NCI-H69 (cell line): ENCODE measurements at places on chromosomes 4 and X.

DNA sequence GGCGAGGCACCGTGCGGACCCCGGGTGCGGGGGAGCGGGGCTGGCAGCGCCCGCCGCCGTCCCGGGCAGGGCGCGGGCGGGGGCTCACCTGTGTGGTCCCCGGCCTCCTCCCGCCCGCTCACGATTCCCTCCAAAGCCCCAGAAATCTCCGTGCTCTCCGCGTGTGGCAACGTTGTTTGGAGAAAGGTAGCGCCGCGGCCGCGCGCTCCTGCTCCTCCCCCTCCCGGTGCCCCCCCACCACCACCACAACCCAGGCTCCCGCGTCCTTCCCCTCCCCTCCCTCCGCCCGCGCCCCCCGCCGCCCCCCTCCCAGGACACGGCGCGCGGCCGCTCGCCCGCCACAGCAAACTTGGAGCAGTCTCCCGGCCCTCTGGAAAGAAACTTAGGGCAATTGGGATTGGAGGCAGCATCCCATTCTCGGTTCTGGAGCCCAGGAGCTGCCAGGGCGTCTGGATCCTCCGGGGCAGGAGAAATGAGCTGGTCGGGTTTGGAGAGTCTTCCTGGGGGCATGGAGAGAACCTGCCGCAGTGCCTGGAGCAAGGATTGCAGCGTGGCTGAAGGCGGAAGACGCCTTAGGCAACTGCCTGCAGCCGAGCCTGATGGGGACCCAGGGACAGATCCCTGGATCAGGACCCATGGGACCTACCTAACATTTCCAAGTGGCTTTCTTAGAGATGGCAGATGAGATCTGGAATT is 855 bp downstream of the KLF3 start:
- peak; percentile 86 for DNase-seq

- DNase-seq: no peak
Observed at GRCh38 chrX:57417827-57418226, 131.3 kb downstream of the FAAH2 start.

GRCh38 chr4:173091362-173091761 is 77.2 kb upstream of the GALNT7 start:
- peak; percentile 9 for DNase-seq

DNA sequence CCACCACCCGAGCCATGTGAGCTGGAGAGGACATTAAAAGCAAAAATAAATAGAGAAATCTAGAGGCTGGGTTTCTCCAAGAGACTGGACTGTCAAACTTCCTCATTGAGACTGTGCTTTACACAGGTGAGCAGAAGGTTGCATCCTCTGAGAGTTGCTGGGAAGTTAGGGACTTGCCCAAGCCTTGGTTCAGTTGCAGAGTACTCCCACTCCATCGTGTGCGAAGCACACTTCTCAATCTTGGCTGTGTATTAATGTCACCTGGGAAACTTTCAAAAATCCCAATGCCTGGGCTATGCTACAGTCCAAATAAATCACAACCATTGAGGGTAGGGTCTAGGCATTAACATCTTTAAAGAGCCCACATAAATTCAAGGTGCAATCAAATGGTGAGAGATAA is 89.2 kb downstream of the ZNF330 start:
- DNase-seq: no peak

- DNase-seq: peak; percentile 84
Observed at GRCh38 chrX:40531056-40531826, 49.5 kb upstream of the ATP6AP2 start.

DNA sequence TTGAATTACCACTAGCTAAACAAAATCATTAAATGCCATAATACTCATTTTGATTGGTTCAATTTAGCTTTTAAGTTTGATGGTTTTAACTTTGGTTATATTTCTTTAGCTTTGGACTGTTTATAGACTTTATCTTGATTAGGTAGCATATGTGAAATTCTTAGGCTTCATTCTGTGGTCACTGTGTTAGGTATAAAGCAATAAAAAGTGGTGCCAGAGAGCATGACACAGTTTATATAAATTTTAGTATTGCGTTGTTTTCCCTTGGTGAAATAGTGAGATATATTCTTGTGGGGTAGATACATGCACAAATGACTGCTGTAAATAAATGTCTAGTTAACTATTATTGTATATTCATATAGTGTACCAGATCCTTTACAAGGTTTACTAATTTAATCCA is 474.2 kb upstream of the GRID2 start:
- no peak for DNase-seq
